Stimulated activated CD8-positive, alpha-beta memory T cell treated with anti-CD3 and anti-CD28 coated beads, Interleukin-15, amount 100 ng/mL, for 4 hours (primary cell): ENCODE measurements at places on chromosomes 7 and 10.

DNA sequence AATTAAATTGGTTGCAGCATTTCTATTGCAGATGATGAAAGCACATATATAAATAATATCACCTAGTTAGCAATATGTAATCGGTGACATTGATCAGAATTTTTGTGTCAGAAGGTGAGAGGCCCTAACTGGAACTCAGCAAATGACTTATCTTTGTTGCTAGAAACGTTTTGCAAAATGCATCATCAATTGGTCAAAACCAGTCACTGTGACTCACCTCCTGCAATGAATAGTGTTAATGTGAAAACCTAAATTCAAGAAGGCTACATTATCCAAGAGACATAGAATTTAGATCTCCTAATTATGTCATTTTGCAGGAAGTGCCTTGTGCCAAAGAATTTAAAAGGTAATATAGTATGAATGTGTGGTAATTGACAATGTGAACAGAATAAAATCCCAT is 9.8 kb upstream of the PNLIPRP3 start:
- no peak for DNase-seq

DNA sequence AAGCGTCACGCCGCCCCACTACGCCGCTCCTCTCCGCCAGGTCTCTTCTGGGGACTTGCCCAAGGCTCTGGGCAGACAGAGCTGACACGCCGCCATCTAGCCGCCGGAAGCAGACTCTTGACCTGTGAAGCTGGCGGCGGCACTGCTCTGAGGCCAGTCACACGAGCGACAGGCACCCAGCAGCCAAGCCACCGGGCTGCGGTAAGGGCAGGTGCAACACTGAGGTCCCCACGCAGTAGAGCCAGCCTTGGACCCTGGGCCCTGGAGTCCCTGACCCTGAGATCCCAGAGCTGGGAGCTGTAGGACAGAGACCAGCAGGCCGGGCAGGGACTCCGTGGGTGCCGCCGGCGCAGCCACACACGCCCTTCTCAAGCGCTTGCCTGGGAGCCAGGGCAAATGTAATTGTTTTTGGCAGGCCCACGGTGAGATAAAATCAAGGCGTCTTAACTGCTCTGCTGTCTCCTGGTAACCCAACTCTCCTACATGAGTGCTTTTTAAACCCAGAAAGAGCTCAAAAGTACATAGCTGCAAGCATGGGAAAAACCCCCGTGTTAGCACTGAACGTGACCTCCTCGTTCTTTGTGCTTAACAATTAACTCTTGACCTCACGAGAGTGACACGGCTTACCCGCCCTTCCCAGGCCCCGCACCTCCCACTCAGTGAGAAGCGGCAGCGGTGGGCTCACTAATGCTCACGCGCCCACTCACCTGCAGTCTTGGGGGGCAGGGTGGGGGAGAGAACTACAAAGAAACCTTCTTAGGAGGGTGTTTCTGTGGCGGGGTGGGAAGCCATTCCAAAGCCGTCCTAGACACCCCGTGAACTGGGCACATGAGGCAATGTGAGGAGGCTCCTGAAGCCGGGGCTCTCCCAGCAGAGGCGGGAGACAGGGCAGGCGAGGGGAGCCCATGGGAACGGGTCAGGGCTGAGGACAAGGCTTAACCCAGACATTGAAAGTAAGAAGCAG is 8.5 kb downstream of the GPER1 start:
- DNase-seq, result no peak

GRCh38 chr7:28688174-28688573 is 270.0 kb downstream of the TRIL start:
- DNase-seq, result no peak

DNA sequence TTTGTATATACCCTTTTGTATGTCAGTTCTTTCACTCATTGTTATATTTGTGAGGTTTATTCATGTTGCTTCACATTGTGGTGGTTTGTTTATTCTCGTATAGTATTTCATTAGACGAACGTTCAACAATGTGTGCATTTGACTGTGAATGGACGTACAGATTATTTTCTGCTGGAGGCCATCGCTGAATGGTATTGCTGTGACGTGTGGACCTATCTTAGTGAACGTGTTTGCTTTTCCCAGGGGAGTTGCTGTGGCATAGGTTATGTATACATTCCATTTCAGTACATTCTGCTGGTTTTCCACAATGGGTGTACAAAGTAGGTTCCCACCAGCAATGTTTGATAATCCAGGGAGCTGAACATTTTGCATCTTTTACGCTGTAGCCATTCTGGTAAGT is 31.1 kb upstream of the PLEKHS1 start:
- no peak for DNase-seq

- no peak for DNase-seq
Observed at GRCh38 chr10:72031706-72032105, 56.6 kb downstream of the SPOCK2 start.

- DNase-seq, result no peak
Observed at GRCh38 chr7:147509541-147510200, 1080.9 kb upstream of the C7orf33 start.

- DNase-seq, result no peak
Observed at GRCh38 chr7:134553976-134554375, 5.1 kb downstream of the AKR1B15 start.

DNA sequence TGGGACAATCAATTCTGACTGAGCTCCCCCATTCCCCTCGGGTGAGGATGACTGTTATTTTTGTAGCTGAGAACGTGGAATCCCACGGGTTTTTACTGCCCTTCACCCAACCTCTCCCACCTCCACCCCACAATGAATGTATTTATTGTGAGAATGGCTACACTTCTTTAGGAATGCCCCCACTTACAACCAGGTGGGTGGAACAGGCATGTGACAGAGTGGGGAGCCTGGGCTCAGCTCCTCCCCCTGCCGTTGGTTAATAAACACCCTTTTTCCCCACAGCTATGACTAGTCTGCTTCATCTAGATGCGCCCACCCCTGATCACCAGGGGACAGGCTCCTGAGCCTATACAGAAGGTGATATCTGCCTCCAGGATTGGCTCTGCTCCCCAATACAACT is 2.0 kb downstream of the MRPL43 start:
- DNase-seq, result no peak

DNA sequence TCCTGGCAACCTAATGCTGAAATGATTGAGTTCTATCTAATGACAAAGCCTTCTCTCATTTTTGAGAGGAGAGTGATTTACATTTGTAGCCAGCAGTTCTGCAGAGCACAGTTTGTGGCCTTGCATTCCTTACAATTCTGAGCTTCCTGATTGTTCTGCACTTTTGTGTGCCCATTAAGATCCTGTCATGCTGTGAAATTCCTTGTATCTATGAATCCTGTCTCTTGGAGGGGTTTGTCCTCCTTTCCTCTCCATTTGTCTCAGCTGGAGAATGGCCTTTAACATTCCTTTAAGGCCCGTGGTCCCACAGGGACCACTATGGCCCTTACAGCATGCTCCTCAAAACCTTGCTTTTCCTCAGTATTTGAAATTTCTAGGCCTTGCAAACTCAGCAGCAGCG is 10.4 kb downstream of the KLHL7 start:
- no peak for DNase-seq

DNA sequence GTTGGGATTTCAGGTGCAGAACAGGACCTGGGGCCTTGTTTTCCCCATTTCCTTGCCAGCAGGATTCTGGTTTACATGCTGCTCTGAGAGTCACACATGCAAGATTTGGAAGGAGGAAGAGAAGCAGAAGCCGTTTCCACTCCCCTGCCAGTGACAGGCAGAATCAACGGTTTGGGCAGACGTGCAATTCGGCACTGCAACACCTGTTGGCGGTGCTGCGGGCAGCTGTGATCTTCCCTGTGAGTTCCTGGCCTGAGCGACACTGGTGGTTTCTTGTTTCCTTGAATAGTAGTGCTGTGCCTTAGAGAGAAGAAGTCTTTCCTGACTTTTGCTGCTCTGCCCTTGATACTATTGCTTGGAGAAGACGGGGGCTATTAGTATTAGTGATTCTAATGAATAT is 1126.2 kb downstream of the TYW1 start:
- DNase-seq, result no peak

GRCh38 chr7:88771417-88771816 is 11.9 kb downstream of the ZNF804B start:
- no peak for DNase-seq

DNA sequence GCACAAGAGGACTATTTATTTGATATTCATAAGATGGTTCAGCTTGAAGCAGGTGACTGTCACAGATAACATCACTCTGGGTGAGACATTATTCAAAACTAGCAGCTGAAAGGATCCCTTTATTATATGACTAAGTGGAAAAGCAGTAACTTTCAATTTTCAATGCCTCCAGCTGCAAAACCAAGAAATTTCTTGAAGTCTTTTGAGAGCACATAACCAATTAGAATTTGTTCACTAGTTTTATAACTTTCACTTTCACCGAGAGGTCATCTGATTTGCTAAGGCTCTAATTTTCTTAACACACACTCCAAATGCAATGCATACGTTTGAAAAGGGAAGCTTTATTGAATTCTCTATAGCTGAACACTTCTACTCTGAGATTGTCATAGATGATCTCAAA is 88.6 kb upstream of the KLF14 start:
- DNase-seq, result no peak

GRCh38 chr7:132508724-132509353 is 67.4 kb downstream of the PLXNA4 start:
- DNase-seq, result no peak

- no peak for DNase-seq
Observed at GRCh38 chr7:7972128-7972527, 3.5 kb downstream of the GLCCI1 start.

GRCh38 chr10:25159591-25159990 is 15.2 kb upstream of the GPR158 start:
- no peak for DNase-seq

DNA sequence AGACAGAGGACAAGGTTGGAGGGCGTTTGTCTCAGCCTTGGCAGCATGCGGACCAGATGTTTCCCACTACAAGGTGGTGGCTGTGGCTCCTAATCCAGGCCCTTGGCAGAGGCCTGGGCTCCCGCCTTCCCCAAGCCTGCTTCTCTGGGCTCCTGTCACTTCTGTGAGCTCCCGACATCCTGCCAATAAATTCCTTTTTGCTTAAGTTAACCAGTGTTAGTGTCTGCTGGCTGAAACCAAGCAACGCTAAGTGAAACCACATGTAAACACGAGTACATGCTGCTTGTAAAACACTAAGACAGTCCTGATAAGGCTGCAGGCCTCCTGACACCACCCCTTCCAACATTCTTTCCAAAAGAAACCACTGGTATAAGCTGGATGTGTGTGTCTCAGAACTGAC is 263.6 kb upstream of the ZMIZ1 start:
- no peak for DNase-seq

GRCh38 chr7:19369182-19369581 is 224.0 kb upstream of the FERD3L start:
- DNase-seq, result no peak

DNA sequence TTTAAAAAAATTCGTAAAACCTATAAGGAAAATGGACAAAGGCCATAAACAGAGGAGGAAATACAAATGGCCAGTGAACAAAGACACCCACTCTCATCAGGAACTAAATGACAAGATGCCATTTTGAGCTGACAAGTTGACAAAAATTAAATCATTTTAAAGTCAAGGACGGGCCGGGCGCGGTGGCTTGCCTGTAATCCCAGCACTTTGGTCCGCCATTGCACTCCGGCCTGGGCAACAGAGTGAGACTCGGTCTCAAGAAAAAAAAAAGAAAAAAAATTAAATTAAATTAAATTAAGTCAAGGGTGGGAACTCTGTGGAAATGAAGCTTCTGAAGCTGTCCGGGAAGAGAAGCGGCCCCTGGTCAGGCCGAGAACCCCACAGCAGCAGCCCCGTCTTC is 1.2 kb upstream of the NOM1 start:
- no peak for DNase-seq

GRCh38 chr7:135828604-135829003 is 80.0 kb upstream of the FAM180A start:
- DNase-seq, result no peak

DNA sequence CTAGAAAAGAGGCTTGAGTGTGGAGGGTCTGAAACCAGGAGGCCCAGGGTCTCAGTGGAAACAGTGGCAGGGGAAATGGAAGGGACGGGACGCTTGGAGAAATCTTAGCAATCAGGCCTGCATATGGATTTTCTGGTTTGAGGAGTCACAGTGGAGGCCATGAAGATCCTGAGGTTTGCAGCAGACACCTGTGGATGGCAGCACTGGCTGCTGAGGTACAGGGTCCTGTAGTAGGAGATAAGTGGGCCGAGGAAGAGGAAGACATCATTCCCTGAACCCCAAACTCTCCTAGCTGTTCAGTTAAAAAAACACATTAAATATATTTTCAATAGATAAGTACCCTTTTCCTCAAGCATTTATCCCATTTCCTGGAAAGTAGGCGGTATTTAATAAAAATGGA is 208.8 kb upstream of the IGFBP3 start:
- no peak for DNase-seq

GRCh38 chr7:78752554-78752953 is 700.9 kb downstream of the MAGI2 start:
- no peak for DNase-seq

- no peak for DNase-seq
Observed at GRCh38 chr7:45698303-45699014, 124.3 kb downstream of the ADCY1 start.

- no peak for DNase-seq
Observed at GRCh38 chr7:82443036-82443546, 486 bp downstream of the CACNA2D1 start.

GRCh38 chr10:113550365-113550764 is 2.5 kb upstream of the HABP2 start:
- DNase-seq, result no peak

- DNase-seq, result no peak
Observed at GRCh38 chr7:77367976-77368375, 48.2 kb downstream of the GSAP start.

GRCh38 chr10:105827133-105827532 is 1186.0 kb downstream of the SORCS3 start:
- no peak for DNase-seq

DNA sequence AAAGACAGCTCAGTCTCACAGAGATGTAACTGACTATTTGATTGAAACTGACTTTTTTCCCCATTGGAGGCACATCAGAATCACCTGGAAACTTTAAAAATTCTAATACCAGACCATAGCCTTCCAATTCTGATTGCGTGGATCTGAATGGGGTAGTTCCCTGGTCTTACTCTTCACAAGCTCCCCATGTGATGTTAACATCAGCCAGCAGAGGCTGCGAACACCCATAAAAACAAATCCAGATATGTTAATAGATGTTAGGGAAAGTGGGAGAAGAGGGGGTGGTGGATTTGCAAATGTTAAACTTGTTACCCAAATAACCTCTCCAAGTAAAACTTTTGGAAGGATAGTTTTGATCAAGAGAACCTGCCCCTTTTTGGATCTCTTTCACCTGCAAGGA is 1133.4 kb downstream of the CNTNAP2 start:
- DNase-seq, result no peak
